ENCODE measurements at places on chromosomes 5 and 9.

GRCh38 chr9:133237035-133237731, 28.1 kb upstream of the OBP2B start:
- no peak for DNase-seq

DNA sequence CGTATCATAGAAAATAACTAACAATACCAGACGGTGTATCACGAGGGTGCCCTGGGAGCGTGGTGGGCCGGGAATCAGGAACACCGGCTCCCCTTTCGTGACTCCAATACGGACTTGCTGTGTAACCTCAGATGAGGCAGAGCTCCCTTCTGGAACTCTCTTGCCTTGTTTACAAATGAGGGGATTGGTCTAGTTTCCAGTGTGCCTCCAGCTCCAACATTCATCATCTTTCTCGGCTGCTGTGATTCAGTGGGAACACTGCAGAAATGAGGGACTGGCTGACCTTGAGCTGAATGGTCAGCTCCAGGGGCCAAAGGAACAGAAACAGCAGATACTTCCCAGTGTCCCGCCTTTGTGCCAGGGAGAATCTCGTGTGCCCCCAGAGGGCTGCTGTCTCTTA, 22.6 kb upstream of the TGFBI start:
- DNase-seq = no peak

- DNase-seq = no peak
Observed at GRCh38 chr5:72860499-72860898, 44.0 kb downstream of the TNPO1 start.

GRCh38 chr9:77594963-77595362, 53.2 kb downstream of the GNA14 start:
- no peak for DNase-seq

GRCh38 chr5:150651924-150652671, 9.0 kb upstream of the MYOZ3 start:
- no peak for DNase-seq

GRCh38 chr9:110971705-110972104, 66.6 kb downstream of the LPAR1 start:
- no peak for DNase-seq

- DNase-seq = no peak
Observed at GRCh38 chr5:39337252-39337915, 26.9 kb downstream of the C9 start.

DNA sequence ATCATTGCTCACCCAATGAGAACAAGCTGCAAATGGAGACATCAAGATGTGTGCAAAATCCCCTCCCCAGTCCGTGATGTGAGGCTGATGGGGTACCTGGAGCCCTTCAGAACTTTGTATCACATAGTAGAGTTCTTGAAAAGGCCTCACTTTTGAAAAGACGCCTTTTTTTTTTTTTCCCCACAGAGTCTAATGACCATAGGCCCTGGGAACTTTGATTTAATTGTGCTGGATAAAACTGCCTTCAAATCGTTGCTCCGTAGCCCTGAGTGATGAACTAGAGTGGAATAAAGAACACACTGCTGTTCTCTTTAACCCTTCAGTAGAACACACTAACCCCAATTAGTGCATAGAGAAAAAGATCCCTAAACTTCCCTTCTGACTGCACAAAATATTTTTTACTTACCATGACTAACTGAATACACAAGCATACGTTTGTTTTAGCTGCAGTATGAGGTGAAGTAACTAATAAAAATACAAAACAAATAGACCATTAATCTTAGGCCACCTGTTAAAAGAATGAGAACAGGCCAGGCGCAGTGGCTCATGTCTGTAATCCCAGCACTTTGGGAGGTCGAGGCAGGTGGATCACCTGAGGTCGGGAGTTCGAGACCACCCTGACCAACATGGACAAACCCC, 15.1 kb downstream of the PSAT1 start:
- no peak for DNase-seq

- DNase-seq = no peak
Observed at GRCh38 chr5:62149879-62150278, 156.1 kb upstream of the KIF2A start.

- no peak for DNase-seq
Observed at GRCh38 chr5:149063896-149064478, 1.1 kb upstream of the SH3TC2 start.

- no peak for DNase-seq
Observed at GRCh38 chr5:83547161-83547560, 75.6 kb downstream of the VCAN start.

GRCh38 chr5:50653946-50654345, 12.5 kb upstream of the PARP8 start:
- DNase-seq = no peak

DNA sequence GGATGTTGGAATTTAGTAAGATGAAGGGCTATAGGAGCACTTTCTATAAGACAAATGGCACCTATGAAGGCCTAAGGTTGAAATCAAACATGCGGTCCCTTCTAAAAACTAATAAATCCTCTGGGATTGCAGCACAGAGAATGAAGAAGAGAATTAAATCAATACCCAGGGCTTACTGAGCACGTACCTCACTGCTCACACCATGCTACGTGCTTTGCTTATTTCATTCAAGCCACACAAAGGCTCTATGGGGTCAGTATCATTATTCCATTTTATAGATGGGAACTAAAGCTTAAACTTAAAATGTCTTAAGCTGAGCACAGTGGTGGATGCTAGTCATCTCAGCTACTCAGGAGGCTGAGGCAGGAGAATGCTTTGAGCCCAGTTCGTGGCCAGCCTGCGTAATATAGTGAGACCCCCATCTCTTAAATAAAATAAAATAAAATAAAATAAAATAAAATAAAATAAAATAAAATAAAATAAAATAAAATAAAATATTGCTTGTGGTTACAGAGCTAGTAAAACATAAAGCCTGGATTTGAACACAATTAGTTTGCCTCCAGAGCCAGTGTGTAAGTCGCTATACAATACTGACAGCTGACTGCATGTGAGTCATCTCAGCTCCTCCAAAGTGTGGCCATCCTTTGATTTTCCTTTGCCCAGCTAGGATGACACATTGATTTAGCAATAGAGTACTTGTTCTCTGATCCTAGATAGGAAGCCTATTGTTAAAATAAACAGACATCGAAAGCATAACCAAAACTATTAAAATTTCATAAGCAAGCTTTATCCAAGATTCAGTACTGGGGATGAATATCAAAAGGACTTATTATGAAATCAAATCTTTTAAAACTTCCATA, 20.9 kb upstream of the DPYSL3 start:
- no peak for DNase-seq

DNA sequence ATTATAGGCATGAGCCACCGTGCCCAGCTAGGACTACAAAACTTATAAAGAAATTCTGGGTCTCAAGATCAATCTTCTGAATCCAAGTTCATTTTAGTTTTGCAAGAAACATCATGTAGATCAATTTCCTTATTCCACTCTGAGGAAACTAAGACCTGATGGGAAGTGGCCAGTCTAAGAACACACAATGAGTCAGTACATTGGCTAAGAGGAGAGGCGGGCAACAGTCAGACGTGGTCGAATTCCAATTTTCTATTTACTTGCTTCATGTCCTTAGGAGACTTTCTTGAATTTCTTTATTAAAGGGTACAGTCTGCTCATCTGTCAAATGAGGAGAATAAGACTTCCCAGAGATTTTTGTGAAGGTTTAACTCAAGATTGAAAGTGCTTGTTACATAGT, 432.1 kb upstream of the BRINP1 start:
- no peak for DNase-seq

DNA sequence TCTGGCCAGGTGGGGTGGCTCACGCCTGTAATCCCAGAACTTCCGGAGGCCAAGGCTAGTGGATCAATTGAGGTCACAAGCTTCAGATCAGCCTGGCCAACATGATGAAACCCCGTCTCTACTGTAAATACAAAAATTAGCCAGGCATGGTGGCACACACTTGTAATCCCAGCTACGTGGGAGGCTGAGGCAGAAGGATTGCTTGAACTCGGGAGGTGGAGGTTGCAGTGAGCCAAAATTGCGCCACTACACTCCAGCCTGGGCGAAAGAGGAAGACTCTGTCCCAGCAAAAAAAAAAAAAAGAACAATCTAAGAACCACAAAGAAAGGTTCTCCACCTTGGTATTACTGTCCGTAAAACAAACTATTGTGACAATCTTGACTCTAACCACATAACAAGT, 9.7 kb downstream of the MYO10 start:
- no peak for DNase-seq

DNA sequence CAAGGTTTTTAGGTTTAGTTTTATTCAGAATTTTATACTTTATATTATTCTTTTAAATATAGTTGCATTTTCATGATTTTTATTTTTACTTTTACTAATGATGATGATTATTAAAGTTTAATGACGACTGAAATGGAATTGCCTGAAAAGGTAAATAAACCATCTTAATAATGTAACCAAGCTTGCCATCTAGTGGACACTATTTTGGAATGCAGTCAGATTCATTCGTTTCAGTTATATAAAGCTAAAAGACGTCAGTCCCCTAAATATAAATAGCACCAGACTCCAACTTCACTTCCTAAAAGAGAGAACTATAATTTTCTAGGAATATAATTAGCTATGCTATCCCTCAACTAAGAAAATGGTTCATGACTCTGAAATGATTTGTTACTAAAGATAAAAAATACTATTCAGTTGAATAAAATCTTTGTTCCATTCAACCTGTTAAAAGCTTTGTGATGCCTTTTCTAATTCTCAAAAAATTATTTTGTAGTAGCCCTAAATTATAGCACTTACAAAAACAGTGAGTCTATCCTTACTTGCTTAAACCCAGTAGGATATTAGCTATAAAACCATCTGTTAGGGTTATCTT, 19.9 kb downstream of the ABITRAM start:
- DNase-seq = peak; percentile 55

- no peak for DNase-seq
Observed at GRCh38 chr5:157335534-157336422, 69.9 kb downstream of the CYFIP2 start.

DNA sequence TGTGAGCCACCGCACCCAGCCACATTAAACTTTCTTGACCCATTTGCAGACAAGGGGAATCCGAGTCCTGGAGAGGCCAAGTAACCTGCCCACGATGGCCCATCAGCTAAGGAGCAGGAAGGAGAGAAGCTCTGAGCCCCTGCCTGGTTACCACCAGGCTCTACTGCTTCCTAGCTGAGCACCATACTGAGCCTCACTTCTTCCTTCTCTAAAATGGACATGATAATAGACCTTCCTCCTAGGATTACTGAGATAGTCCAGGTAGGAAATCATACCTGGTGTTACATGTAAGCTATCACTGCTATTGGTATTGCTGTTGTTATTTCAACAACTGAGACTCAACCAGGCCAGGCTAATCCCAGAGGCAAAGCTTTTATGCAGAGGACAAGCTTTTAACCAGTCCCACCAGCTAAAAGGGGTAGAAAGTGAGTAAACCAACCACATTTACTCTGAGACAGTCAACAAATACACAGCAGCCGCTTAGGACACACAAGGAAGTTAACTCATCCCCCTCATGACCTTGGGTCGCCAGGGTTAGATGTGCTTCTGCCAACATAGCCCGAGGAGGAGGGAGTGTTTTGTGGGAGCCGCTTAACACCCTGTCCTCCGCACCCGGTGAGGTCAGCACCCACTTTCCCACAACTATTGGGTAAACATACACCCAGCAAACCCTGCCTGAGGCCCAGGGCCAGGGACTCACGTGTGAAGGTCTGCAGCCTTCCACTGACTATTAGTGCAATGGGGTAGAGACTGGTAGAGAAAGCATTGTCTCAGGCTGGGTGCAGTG, 20.6 kb upstream of the PTGES start:
- peak; percentile 23 for DNase-seq

DNA sequence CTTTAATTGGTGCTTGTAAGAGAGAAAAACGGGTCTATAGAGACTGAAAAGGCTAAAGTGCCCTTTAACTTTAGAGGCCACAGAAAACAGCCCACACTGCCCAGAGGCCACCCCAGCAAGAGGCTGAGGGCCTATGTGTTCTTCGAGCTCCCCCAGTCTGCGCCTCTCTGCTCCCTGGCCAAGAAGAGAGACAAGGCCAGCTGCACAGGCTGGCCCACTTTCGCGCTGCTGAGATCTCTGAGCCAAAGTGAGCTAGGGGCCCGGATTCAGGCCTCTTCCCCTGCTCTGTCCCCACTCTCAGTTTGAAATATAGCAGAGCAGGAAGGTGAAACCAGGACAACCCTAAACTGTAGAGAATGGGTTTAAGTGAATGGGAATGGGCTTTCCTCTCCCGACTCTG, 132.0 kb upstream of the TRIM32 start:
- DNase-seq = no peak

GRCh38 chr5:162996053-162996452, 441.3 kb upstream of the CCNG1 start:
- DNase-seq = no peak

DNA sequence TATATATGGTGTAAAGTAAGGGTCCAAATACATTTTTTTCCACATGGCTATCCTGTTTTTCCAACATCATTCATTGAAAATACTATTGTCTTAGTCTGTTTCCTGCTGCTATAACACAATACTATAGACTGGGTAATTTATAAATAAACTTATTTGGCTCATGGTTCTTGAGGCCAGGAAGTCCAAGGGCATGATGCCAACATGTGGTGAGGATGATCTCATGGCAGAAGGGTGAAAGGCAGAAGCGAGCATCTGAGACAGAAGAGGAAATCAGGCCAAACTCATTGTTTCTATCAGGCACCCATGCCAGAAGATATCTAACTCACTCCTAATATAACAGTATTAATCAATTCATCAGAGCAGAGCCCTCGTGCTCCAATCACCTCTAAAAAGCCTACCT, 42.6 kb downstream of the ANKRD55 start:
- peak; percentile 47 for DNase-seq

DNA sequence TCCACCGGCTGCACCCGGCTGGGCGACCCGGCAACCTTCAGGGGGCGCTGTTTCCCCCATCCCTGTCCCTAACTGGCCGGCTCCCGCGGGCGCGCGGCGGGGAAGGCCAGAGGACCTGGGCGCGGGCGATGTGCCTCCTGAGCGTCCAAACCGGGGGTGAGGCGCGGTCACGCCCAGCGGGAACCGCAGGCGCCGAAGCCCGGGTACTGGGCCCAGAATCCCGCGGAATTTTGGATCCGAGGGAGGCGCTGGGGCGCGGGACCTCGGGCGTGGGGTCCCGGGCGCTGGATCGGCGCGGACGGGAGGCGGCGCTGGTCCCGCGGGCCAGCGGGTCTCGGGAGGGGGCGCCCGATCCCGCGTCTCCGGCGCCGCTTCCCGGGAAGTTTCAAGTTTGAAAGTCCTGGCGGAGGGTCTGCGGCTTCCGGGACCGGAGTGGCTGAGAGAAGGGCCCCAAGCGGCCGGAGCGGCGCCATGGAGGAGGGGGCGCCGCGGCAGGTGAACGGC, at the start of gene PKN3:
Gene PKN3, plus strand, starts transcription at position 59 of the 504 bp plus-strand sequence. Its CDS starts 413 bp downstream, at position 472.
- peak; percentile 82 for DNase-seq

- DNase-seq = no peak
Observed at GRCh38 chr5:149062371-149063016, 368 bp downstream of the SH3TC2 start.

- no peak for DNase-seq
Observed at GRCh38 chr9:78325343-78325742, 28.4 kb downstream of the PSAT1 start.

DNA sequence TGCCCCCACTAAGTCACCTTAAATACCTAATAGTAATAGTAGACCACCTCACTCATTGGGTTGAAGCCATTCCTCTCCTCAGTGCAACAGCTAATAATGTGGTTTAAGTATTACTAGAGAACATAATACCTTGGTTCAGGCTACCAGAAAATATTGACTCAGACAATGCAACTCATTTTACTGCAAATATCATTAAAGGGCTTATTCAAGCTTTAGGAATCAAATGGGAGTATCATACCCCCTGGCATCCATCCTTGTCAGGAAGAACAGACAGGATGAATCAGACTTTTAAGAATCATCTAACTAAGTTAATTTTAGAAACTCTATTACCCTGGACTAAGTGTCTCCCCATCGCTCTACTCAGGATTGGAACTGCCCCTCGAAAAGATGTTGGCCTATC, 6.8 kb upstream of the RNF180 start:
- DNase-seq = no peak

- DNase-seq = no peak
Observed at GRCh38 chr5:134509308-134510040, 16.0 kb upstream of the JADE2 start.

Data from CD4-positive, alpha-beta T cell treated with Interleukin-17A for 1 hour (primary cell).